KBM-7 (cell line): ENCODE measurements at places on chromosomes 2 and 18.

GRCh38 chr2:211688196-211688595 is 850.4 kb downstream of the ERBB4 start:
- DNase-seq: no peak

GRCh38 chr18:79823120-79823519 is 25.4 kb downstream of the KCNG2 start:
- DNase-seq: no peak

DNA sequence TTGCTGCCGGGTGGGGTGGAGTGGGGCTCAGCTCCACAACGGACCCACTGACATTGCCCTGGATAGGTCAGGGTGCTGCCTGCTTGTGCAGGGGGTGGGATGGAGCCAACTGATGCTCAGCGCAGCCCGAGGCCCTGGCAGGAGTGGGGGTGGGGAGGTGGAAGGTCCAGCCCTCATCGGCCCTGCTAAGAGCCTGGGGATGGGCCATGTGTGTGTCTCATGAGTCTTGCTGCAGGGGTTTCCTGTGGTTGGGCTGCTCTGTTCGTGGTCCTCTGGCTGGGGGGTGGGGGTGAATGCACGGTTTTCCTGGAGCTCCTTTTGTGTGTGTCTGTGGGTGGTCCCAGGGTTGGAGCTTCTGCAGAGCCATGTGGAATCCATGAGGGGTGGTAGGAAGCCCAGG is 39.4 kb upstream of the GALR1 start:
- DNase-seq: no peak

- no peak for DNase-seq
Observed at GRCh38 chr2:118430510-118431164, 342.4 kb downstream of the INSIG2 start.

DNA sequence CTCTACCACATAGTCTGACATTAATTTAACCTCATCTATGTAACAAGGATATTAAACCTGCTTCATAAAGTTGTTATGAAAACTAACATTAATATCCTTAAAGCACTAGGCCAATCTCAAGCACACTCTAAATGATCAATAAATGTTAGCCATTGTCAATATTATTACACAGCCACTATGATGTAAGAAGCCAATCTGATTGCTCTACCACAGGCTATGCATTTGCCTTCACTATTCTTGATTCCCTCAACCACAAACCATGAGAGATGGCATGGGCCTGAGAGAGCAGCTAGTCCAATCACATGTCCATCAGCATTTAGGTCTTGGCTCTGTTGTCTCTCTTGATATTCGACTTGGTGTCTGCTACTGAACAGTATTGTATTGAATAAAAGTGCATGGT is 4.2 kb downstream of the SLC25A12 start:
- no peak for DNase-seq

DNA sequence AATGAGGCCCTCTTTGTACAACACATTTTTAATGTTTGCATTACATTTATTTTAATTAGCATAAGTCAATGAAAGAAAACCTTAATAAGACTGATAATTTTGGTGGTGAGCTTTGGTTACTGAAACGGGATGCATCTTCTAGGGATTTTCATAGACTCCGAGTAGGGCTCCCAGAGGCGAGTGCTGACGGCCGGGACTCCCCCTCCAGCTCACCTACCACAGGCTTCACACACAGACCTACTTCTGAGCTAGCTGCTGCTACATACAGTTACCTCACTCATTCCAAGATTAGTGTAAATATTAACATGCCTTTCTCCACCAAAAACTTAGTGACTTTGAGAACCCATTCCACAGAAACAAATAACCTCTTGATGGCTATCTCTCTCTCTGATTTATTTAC is 271.1 kb downstream of the GALR1 start:
- no peak for DNase-seq

GRCh38 chr2:218992703-218993344 is 398 bp downstream of the CRYBA2 start:
- no peak for DNase-seq

DNA sequence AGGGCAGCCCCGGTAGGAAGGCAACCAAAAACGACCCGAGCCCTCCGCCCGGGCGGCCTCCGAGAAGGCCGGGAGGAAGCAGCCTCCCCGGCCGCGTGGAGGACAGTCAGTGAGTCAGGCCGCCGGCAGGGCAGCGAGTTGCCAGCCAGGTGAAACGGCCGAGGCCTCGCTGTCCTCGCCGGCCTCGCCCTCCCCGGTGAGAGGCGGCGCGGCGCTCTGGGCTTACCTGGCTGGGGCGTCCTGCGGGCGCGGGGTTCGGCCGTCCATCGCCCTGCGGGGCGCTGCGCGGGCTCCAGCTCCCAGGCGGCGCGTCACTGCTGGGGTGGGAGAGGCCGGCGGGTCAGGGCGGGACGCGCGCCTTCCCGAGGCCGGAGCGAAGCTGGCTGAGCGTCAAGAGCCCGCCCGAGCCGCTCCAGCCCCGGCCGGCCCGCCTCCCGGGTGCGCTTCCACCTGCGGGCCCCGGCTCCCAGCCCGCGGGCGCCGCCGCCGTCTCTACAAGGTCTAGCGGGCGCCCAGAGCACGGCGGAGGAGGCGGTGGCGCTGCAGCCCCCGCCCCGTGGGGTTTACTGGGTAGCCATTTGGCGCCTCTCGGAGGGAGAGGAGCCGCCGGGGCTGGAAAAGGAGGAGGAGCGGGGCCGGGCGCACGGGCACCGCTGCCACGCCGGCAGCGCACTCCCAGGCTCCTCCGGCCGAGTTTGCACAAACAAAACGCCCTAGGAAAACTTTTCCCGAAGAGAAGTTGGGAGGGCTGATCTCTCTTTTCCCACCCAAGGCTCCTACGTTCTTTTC is 499 bp downstream of the COBLL1 start:
- peak; percentile 70 for DNase-seq

DNA sequence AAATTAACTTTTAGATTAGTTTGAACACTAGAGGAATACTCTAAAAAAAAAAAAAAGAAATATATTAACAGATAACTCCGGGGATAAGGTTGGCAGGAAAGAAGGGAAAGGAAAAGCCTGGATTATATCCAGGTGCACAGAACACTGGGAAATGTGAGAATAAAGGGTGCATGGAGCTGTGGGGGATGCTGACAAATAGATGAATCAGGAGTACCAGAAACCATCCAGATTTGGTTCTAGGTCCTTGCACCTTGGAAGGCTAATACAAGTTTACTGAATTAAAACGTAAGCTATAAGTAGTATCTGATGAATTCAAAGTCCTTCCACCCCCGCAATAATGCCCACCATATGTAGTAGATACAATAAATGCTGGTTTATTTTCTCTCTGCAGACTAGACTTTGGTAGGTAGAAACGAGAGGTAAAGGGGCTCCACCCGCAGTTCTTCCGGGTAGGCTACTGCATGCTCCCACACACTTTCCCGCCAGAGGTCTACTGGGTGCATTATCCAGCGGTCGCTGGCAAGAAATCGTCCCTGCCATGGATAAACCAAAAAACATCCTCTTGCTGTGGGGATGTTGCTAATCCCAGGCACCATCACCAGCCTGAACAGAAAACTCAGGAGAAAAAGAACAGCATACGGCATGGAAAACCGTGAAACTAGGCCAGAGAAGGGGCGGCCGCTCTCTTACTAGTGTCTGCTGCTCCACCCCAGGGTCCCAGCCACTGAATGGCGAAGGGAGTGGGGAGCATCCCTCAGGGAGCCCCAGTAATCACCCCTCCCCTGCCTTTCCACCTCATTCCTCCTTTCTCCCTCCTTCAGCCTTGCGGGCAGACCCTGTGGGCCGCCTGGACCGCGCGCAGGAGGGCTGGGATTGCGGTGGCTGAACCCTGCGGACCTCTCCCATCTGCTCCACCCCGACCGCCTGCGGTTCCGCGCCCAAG is 1.5 kb downstream of the CNRIP1 start:
- DNase-seq: no peak

DNA sequence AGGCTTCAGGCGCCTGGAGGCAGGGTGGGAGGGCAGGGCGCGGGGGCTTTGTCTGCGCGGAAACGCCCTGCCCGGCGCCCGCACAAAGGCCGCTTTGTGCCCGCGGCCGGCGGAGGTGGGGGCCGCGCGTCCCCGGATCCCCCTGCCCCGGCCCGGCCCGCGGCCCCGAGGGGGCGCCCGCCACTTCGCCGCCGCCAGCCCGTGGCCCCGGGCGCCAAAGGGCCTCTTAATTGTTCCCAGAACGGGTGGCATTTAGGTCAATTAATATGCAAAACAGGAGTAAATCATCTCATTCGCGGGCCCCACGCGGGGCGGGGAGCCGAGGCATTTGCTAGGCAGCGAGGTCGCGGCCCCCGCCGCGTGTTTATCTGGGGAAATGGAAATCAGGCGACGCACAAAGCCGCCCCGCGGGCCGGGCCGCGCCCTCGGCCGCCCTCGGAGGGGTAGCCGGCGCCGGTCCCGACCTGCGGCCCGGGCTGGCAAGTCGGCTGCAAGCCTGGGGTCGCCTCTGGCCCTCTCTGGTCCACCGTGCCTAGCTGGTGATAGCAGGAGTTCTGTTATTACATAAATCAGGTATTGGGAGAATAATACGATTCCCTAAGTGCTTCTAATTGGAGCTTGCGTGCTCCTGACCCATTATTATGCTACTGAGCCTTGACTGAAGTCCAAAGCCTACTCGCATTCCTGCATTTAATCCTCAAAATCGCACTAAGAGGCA is 148.2 kb upstream of the GLI2 start:
- no peak for DNase-seq

DNA sequence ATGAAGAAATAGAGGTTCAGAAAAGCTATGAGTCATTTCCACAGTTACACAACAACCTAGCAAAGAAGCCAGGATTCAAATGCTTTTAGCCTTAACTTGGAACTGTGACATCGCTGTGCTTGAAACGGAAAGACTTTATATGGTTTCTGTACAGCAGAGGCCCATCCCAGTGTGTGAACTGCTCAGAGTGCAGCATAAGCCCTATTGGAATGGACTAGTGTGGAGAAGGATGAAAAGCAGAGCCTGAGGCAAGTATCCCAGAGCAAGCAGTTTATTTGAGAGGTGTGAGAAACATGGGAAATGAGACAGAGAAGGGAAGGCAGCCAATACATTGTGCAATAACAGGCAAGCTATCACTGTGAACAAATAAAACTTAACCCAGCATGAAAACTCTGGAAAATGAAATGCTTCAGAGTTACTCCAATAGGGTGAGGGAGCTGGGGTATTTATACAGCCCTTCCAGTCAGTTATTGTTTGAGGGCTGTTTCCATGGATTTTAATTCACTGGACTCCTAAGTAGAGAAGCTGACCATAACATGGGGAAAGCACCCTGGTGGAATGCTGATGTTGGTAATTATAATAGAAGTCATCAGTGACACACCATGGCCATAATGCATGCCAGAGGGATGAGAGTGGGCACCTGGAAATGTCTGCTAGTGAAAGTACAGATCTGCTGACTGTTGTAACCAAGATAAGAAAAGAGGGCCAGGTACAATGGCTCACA is 254.0 kb upstream of the POU3F3 start:
- peak; percentile 38 for DNase-seq

DNA sequence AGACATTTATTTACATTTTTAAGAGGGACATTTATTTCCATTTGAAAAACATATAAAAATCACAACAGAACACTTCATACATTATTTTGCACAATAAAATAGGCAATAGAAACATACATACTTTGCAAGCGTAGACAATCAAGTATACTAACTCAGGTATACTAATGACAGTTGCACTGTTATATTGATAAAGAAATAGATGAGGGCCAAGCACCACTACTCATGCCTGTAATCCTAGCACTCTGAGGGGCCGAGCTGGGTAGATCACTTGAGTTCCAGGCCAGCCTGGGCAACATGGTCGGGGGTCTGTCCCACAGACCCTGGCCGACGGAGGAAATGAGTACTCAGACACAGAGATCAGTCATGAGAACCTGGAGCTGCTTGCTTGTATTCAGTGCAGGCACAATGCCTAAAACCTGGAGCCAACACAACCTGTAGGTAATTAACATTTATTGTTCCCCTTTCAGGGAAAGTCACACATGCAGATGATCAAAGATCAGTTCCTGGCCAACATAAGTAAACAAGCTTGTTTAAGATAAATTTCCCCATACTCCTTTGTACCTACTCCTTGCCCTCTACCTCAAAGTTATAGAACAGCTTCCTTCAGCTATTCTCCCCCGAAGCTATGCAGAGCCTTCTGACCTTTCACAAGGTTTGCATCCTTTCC is 1960.2 kb downstream of the SUCLG1 start:
- no peak for DNase-seq

DNA sequence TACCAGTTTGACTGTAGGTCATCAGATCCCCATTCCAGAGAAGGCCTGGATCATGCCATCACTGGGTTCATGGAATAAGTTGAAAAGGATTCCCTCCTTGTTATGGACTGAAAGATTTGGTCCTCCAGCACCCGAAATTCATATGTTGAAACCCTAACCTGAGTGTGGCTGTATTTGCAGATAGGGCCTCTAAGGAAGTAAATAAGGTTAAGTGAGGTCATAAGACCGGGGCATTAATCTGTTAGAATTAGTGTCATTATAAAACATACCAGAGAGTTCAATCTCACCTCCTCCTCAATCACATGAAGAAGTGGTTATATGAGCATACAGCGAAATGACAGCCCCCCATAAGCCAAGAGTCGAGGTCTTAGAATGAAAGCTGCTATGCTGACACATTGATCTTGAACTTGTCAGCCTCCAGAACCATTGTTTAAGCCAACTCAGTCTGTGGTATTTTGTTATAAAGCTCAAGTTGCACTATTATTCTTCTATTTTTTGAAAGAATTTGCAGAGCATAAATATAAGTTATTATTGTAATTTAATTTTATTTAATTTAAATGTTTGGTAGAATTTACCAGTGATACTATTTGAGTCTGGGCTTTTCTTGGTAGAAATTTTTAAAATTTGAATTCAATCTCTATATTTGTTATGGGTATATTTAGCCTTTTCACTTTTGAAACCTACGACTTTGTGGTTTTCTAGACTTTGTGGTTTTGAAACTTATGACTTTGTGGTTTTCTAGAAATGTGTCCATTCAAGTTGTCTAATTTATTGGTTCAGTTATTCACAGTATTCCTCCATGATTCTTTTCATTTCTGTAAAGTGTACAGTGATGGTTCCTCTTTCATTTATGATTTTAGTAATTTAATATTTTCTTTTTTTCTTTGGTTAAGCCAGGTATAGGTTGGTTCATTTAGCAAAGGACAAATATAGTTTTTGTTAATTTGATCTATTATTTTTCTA is 1206.7 kb upstream of the CDH2 start:
- DNase-seq: no peak

- DNase-seq: no peak
Observed at GRCh38 chr2:66270247-66270646, 164.7 kb upstream of the MEIS1 start.

DNA sequence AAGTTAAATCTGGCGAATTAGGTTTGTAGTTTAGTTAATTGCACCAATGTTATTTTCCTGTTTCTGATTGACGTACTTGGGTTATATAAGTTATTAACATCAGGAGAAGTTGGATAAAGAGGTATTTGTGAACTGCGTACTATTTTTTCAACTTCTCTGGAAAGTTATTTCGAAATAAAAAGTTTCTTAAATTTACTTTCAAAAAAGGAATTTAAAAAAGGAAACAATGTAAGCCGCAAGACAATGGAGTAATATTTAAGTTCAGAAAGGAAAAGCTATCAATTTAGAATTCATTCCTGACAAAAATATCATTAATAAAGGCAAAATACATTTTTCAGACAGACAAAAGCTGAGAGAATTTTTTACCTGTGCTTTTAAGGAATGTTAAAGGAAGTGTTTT is 47.7 kb downstream of the RAB10 start:
- DNase-seq: no peak

- no peak for DNase-seq
Observed at GRCh38 chr2:105368759-105369408, 30.0 kb downstream of the FHL2 start.
